ENCODE measurements at places on chromosomes 5 and 9.

DNA sequence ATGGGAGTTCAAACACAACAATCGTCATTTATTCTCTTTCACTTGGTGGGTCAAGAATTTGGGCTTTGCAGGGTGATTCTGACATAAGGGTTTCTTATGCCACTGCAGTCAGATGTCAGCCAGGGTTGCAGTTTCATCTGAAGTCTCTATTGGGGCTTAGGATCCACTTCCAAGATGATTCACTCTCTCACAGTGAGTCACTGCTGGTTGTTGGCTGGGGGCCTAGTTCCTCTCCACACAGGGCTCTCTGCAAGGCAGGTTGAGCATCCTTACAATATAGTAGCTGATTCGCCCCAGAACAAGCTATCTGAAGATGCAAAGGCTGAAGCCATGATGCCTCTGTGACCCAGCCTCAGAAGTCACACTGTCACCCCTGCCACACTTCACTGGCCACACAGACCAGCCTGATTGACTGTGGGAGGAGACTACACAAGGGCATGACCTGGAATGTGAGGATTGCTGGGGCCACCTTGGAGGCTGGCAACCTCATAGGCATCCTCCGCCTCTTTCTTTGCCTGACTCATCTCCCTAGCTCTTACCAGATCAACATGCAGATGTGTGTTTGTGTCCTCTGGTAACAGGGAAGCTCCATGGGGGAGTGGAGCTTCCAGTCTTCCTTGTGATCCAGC lies 4.5 kb upstream of the CARD19 start:
- DNase-seq = no peak

DNA sequence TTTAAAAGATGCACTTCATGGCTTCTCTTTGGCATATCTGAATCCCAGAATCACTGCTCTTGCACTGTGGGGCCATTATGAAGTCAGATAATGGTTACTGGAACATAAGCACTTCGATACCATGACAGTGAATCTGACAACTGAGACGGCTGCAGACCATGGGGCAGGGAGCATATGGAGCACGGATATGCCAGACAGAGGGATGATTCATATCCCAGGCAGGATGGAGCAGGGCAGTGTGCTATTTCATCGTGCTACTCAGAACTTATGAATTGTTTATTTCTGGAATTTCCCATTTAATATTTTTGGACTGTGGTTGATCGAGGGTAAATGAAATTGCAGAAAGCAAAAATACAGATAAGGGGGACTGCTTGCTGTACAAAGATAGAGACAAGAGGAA lies 145.0 kb downstream of the EGFLAM start:
- no peak for DNase-seq

GRCh38 chr5:130708754-130709153 lies 456.3 kb downstream of the HINT1 start:
- DNase-seq = no peak

DNA sequence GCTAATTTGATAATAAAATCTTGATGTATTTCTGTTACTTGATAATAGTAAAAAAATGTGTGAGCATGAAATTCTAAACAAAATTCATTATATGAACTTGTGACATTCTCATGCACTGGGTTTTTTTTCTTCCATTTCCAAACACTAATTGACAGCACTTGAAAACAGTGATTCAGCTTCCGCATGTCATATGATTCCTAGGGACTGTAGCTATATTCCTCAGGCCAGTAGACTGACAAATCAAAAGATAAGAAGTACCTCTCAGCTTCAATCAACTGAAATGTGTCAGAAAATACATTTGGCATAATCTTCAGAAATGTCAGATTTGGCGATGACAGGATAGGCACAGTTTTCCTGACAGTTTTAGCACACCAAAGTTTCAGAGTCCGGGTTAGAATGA lies 52.5 kb downstream of the EFNA5 start:
- no peak for DNase-seq
